ENCODE measurements at places on chromosomes 12 and 14.

DNA sequence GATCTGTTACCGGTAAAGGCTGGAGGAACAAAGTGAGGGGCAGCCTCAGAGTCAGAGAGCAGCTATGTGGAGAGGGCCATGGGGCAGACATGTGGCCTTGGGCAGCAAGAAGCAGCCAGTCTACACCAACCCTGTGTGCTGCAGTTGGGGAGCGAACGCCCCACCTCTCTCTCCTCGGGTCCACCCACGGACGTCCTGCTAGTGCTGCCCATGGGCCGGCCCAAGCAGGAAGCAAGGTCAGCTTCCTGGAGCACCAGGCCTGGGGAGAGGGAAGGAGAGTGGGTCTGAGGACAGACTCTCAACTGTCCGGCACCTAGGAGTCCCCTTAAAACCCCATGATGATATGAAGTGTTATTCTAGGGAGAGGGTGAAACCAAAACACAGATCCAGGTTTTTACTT is 254.8 kb upstream of the FKBP4 start:
- DNase-seq: no peak

GRCh38 chr14:85058150-85058549 is 471.8 kb upstream of the FLRT2 start:
- DNase-seq: no peak

- no peak for DNase-seq
Measured at GRCh38 chr14:31125231-31125630, 82.4 kb downstream of the HECTD1 start.

DNA sequence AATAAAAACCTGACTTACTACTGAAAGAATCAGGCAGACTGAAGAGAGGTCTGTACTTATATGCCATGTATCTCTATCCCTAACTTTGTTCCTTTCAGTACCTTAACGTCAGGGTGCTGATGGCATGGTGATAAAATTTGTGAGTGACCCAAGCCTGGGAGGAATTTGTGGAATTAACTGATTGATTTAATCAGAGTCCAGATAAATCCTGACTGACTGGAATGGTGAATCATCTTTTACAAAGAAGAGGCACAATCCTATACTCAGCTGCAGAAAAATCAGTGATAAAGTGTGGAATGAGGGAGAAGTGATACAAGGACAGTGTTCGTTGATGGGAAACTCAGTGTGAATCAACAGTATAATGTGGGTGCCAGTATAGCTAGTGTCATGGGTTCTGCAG is 3.7 kb downstream of the TDG start:
- no peak for DNase-seq

GRCh38 chr12:112479413-112479812 is 60.7 kb downstream of the PTPN11 start:
- no peak for DNase-seq

DNA sequence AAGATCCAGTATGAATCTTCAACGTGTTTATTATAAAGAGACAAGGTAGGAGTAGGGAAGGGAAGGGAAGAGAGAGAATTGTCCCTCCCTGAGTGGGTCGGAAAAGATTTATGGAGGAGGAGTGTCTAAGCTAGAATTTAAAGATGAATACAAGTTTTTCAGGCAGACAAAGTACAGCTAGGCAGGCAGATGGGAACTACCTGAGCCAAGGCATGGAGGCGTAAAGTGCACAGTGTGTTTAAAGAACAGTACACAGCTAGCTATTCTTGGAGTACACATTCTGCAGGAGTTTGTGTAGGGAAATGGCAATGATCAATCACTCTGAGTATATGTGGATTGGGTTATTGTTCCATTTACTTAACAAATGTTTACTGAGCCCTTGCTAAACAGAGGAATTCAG is 20.1 kb downstream of the PLEKHG7 start:
- no peak for DNase-seq

GRCh38 chr12:124130691-124131591 is 157.9 kb downstream of the ZNF664 start:
- no peak for DNase-seq

- no peak for DNase-seq
Measured at GRCh38 chr12:73220951-73221350, 948.8 kb downstream of the TRHDE start.

DNA sequence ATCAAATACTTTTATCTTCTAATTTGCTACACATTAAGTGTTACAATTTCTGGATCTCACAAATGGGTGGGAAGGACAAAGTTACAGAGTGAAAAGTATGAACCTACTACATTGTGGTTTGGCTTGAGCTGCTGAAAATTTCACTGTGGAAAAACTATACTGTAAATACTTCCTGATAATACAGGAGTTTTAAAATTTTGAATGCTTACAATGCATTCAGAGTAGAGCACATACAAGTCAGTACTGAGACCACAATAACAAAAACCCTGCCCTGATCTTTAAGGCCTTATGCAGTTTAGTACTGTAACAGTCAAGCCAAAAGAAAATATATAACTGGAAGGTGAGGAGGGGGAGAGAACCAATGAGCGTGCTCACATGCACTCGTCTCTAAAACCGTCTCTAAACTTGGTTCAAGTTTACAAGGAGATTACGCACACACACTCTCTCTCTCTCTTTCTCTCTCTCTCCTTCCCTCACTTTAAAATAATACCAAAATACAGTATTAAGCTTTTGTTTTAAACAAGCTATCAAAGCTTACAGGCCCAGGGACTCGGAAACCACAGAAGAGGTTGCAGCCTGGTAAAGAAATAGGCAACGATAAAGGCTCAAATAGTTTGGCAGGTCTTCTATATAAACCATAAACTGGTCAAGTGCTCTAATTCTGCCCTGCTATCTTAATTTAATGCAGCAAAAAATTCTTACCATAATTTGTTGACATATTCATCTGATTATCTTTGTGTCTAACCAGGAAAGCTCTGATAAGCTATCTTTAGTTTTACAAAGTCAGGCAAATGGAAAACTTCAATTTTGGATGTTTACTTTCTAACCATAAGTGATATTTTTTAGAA is 58.0 kb downstream of the ATF7 start:
- DNase-seq: no peak

DNA sequence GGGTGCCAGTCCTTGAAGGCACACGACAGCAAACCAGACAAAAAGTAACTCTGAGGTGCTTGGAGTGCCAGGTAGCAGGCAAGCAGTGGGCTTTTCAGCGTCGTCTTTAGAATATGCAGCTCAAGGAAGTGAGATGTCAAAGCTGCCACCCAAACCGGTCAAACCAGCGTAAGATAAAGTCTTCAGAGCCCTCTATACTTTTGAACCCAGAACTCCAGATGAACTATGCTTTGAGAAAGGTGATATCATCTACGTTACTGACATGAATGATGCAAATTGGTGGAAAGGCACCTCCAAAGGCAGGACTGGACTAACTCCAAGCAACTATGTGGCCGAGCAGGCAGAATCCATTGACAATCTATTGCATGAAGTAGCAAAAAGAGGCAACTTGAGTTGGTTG is 95.9 kb downstream of the TBX3 start:
- DNase-seq: peak; percentile 59

- no peak for DNase-seq
Measured at GRCh38 chr12:61998791-61999190, 261.4 kb upstream of the USP15 start.

DNA sequence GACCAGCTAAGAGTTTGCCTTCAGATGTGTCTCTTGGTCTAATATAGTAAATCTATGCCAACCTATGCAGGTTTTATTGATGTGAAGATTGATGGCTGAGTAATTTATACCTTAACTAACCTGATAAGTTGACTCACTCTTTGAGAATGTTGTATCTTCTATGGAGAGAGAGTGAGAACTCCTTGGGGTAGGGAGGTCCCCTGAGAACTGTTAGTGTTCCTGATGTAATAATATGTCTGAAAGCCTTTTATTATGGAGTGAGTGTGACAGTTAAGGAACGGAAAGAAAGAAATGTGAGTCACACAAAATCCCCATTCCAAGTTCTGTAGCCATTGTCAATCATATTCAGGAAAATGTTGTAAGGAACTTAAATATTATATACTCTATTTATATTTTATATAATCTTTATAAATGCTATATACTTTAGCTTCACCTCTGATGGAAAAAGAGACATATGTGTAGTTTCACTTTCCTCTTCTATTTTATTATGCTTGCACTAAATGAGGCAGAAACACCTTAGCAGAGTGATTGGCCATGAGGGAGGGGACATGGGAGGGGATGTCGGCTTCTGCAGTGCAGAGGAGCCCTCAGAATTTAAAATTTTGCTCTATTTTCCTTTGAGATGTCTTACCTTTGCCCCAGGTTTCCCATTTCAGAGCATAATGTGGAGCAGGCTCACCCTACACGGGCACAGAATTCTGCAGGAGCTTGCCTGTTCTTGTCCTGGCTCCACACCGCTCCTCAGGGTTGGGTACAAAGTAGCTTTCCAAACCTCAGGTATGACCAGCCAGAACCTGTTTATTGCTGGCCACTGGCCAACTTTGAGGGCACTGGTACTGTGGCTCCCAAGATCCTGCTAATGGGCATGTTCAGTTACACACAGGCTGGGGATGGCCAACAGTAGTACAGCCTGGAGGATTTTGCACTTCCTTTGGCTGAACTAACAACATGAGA is 57.7 kb downstream of the ARF6 start:
- DNase-seq: peak; percentile 93

DNA sequence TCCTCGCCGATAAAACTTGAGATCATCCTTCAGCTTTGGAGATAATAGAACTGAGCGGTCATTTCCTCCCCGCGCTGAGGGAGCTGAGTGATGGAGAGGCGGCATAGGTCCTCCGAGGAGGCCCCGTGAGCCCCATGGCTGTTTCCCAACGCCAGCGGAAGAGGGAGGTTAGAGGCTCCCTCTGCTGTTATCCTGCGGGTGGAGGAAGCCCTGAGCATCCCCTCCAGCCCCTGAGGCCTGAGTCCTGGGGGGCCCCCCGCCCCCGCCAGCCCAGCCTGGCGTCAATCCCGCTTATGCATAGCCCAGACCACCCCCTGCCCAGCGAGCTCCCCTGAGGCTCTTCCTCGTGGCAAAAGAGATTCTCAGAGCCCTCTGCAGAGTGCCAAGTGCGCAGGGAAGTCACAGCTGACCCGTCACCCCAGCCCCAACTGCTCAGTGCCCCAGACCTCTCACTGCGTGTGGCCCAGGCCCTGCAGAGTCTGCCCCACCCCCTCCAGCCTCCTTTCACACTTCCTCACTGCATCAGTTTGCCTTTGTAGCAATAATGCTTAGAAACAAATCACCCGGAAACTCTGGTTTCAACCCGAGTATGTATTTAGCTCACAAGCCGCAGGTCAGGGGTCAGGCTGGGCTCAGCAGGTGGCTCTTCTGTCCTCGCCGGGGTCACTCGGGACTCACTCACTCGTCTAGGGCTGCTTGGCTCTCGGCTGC is 44.7 kb upstream of the GALNT9 start:
- DNase-seq: no peak

- DNase-seq: no peak
Measured at GRCh38 chr12:78145398-78145797, 314.7 kb downstream of the NAV3 start.

DNA sequence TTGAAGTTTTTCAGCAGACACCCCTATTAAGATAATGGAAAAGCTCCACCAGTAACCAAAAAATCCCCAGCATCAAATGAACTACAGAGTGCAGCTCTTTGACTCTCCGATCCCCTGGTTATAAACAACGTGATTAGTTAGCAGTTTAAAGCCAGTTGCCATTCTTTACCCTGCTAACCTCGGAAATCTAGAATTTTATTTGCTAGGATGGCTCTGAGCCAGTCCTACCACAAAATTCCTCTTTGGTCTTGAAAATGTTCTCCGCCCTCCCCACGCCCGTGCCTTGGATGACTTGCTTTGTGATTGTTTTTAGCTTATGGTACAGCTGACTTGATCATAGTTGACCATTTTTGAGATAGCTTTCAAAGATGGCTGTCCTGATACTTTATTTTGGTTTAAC is 1.2 kb downstream of the KLHDC2 start:
- DNase-seq: no peak

- no peak for DNase-seq
Measured at GRCh38 chr14:66066981-66067776, 419.0 kb upstream of the CCDC196 start.

GRCh38 chr14:52848626-52849025 is 57.2 kb upstream of the GNPNAT1 start:
- DNase-seq: no peak

- no peak for DNase-seq
Measured at GRCh38 chr14:99039331-99040041, 232.5 kb downstream of the BCL11B start.

GRCh38 chr14:105165761-105166485 is 2.7 kb downstream of the JAG2 start:
- DNase-seq: no peak

DNA sequence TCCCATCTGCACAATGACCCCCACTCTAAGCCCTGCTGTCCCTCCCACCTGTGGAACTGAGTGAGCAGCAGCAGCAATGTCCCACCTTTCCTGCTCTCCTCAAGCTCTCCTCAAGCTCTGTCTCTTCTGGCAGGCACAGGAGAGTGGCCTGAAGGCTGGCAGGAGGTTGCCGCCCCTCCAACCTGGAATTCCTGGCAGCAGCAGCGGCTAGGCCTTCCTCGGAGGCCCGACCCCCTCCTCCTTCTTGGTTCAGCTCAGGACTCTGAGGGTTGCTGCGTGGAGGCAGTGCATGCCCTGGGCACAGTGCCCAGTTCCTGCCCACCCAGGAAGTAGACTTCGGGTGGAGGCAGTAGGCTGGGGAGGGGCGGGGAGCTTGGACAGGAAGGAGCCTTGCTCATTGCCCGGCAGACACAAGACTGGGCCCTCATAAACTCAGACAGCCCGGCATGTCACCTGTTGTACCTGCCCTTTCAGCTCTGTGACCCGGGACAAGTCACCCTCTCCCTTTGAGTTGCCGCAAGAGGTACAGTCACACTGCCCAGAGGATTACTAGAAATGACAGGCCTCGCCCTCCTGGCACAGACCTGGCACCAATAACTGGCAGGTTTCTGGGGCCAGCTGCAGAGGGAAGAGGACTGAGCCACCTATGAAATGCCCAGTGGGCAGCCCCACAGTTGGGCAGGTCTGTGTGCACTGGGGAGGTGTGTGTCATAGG is 2.1 kb upstream of the SERPINA1 start:
- DNase-seq: peak; percentile 68

DNA sequence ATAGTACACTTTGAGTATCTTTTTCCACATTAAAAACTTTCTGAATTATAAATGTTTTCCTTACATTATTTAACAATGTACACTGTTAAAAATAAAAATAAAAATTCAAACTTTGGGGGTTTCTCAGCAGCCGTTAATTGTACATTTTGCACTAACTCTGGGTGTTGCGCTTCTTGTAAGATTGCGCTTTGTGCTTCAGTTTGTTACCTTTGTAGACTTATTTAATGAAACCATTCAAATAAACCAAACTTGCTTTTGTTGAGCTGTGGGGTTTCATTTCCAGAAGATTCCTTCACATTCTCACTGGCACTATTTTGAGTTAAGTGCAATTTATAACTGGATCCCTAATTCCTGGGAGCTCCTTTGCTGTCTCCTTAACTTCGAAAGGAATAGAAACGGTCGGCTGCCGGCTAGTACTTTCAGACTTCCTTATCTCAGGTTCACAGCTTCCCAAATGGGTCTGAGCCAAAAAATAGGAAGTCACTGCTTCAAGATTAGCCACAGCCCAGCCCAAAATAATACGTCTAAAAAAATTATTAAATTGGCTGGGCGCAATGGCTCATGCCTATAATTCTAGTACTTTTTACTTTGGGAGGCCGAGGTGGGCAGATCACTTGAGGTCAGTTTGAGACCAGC is 38.2 kb downstream of the RAD52 start:
- DNase-seq: no peak
